ENCODE measurements at places on chromosomes 16 and 17.

- no peak for DNase-seq
Measured at GRCh38 chr17:73101031-73101430, 8.5 kb upstream of the SLC39A11 start.

DNA sequence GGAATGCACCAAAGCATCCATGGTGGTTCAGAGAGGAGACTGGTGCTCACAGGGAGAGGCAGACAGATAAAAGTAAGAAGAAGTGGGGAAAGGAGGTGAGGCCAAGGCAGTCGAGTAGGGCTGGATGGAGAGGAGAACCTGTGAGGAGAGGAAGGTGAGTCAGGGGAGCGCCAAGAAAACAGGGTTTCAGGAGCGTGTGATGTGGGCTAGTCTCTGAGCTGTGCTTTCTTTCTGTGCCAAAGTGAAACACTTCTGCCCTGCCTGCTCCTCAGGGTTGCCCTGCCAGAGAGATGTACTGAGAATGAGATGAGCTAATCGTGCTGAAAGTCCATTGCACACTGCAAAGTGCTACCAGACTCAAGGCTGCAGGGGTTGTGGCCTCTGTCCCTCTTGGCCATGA, 310.7 kb upstream of the CCL2 start:
- DNase-seq = no peak

DNA sequence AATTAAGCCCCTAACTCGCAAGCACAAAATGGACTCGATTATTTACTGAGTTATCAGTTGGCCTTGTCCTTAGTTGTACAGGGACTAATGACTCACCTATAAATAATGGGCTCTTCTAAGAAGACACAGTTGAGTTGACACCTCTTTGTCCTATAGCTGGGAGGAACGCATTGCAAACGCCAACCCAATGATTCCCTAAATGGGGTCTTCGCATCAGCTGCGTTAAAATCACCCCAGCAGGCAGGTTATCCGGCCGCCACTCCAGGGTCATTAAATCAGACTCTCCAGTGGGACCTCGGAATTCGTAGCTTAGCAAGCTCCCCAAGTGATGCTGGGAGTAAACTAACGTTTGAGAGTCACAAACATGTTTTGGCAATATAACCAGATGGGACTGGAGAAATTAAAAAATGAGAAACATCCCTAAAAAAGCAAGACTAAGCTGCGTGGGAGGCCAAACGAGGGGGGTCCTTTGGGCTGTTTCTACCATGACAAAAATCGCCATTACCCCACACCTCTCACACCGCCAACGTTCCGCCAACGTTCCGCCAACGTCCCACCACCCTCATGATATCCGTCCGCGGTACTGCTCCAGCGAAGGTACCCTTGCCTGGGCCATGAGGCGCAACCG, 932 bp upstream of the NFE2L1 start:
- no peak for DNase-seq

DNA sequence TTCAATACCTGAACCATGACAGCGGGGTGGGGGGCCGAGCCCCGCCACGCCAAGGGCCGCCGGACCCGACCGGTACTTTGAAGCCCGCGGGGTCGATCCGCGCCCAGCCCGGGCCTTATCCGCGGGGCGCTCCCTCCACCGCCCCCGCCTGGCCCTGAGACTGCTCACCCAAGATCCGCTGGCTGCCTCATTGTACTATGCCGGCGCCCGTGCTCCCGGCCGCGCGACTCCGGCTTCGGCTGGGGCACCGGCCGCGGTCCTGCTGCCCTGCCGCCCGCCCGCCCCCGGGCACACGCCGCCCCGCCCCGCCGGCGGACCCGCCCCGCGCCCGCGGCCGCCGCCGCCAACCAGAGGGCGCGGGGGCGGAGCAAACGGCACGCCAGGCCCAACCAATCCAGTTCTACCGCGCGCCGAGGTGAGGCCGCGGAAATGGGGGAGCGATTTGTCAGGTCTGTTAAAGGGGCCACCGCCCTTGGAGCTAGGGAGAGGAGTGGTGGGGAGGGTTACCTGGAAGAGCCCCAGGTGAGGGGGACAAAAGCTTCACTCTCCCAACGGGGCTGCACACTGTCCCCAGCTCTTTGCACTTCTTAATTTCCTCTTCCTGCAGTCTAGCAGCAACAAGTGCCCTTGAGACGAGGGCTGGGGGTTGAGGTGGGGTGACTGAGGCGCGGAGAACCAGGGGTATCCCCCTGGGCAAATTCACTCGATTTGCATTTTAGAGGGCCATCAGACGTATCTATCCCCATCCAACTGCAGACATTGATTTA, at the start of gene TEX2:
TSS of gene TEX2 (minus strand) at position 261 of the 767 bp plus-strand sequence. CDS start 49,043 bp downstream, outside the sequence.
- DNase-seq = peak; percentile 91

DNA sequence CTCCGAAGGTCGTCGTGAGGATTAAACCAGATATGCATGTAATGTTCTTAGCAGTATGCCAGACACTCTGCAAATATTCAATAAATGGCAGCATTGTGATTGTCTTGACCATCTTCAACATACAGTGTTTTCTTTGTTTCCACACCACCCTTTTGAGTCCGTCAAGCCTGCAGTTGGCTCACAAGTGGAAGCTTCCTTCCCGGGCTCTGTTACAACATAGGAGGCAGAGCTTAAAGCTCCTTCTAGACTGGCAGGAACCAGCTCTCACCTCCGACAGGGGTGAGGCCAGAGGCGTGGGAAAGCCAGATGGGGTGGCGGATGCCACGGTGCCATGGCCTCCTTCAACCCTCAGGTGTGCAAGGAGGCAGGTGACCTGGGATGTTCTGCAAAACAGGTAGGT, 138.3 kb downstream of the FOXL1 start:
- no peak for DNase-seq

- no peak for DNase-seq
Measured at GRCh38 chr17:33012522-33013033, 20.9 kb downstream of the SPACA3 start.

DNA sequence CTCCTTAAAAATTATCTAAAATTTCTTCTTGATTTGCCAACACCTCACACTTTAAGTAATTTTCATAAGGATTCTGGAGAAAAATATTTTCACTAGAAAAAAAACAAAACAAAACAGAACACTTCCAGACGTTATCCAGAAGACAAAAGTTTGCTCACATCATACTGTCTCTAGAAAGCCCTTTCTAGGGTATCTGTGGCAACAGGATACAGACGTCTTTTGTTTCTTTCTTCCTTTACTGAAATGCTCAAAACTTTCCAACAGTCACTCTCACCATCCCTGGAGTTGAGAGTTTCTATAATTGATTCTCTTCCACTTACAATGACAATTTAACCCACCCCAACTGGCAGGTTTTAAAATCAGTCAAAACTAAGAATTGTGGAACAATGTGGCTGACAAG, 2.6 kb downstream of the ZC3H7A start:
- DNase-seq = no peak

DNA sequence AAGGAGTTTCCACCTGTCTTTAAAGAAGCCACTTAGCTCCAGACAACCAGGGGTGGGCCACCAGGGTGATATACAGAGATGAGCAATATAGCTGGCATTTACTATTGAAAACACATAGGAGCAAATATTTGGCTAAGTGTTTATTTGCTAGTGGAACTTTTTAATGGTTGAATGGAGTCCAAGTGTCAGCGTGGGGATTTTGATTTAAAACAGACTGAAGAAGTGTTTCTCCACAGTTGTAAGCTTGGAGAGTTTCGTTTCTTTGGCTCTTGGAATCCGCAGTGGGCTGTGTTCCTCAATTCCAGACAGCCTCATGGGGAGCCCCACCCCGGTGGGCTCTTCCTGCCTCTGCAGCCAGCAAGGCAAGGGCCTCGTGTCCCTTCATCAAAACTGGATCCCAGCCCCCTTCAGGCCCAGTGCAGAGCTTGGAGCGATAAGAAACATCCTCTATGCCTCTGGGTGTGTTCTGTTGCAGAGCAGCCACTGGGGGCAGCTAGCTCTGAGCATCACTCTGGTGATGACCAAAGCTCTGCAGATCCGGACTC, 36.1 kb downstream of the NOG start:
- no peak for DNase-seq

DNA sequence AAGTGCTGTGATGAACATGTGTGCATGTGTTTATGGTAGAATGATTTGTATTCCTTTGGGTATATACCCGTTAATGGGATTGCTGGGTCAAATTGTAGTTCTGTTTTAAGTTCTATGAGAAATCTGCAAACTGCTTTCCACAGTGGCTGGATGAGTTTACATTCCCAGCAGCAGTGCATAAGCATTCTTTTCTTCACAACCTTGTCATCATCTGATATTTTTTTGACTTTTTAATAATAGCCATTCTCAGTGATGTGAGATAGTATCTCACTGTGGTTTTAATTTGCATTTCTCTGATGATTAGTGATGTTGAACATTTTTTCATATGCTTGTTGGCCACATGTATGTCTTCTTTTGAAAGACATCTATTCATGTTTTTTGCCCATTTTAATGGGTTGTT, 18.5 kb downstream of the CCL8 start:
- DNase-seq = no peak

- DNase-seq = no peak
Measured at GRCh38 chr16:80047842-80048241, 447.3 kb upstream of the MAF start.

DNA sequence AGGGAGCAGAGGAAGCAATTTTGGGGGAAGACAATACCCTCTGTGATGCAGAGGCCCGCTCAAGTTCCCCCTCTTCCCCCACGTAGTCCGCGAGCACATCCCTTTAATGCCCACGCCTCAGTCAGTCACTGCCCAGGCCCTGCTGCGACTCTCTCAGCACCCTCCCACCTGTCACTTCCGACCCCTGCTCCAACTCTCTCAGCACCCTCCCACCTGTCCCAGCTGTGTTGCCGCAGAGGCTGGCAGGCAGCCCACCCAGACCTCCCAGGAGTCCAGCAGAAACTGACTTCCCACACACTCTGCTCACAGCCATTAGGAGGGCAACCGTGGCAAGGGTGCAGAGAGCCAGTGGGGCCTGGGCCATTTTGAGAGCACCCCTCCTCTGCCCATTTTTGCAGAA, 92.7 kb downstream of the WSCD1 start:
- DNase-seq = no peak

DNA sequence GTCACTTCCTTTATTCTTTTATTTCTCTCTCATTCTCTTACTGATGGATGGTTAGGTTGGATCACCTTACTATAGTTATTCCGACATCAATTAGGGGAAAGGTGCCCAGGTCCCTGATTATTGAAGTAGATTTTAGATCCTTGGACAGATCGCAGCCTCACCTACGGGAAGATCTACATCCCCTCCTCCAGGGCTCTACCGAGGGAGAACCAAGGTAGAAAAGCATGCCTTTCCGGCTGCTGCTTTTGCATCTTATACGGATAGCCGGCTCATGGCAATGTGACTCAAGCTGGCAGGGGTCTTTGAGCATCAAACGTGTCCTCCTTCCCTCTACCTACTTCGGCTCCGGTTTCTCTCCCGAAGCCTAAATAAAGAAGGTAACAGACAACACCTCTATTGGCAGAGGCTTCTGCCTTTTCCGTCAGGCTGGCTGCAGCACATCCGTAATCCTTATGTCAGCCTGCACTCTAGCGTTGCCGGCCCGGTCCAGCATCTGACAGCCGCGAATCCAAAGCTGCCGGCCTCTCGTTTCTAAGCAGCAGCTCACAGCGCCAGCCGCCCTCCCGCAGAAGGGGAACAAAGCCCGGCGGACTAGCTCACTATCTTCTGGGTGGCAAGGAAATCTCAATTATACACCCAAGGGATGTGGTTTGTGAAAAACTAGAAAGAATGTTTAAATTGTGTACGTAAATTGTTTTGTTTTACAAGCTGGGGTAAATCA, 46.9 kb downstream of the IRX6 start:
- DNase-seq = no peak

DNA sequence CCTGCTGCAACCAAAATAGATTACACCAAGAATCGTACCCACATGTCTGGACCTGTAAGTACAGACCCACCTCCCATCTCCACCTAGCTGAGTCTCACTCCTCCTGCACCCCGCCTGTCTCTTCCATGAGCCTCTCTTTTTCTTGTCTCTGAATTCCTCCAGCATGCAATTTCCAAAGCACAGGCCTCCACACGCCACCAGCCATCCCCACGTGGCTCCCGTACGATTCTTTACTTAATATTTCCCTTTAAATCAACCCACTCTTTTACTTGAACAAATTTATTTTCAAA, 1.2 kb downstream of the RPH3AL start:
- DNase-seq = no peak

- DNase-seq = peak; percentile 56
Measured at GRCh38 chr16:29820271-29820701, at the start of gene MVP. MVP (plus strand) TSS chr16:29820462; CDS start chr16:29830550, 10,088 bp downstream.

GRCh38 chr16:53068423-53068833, 13.6 kb downstream of the CHD9 start:
- DNase-seq = no peak

GRCh38 chr17:11645426-11645825, 47.2 kb downstream of the DNAH9 start:
- no peak for DNase-seq

- no peak for DNase-seq
Measured at GRCh38 chr17:67467500-67468455, 90.7 kb downstream of the PITPNC1 start.

GRCh38 chr17:39894681-39895376, 23.6 kb downstream of the GSDMB start:
- no peak for DNase-seq

DNA sequence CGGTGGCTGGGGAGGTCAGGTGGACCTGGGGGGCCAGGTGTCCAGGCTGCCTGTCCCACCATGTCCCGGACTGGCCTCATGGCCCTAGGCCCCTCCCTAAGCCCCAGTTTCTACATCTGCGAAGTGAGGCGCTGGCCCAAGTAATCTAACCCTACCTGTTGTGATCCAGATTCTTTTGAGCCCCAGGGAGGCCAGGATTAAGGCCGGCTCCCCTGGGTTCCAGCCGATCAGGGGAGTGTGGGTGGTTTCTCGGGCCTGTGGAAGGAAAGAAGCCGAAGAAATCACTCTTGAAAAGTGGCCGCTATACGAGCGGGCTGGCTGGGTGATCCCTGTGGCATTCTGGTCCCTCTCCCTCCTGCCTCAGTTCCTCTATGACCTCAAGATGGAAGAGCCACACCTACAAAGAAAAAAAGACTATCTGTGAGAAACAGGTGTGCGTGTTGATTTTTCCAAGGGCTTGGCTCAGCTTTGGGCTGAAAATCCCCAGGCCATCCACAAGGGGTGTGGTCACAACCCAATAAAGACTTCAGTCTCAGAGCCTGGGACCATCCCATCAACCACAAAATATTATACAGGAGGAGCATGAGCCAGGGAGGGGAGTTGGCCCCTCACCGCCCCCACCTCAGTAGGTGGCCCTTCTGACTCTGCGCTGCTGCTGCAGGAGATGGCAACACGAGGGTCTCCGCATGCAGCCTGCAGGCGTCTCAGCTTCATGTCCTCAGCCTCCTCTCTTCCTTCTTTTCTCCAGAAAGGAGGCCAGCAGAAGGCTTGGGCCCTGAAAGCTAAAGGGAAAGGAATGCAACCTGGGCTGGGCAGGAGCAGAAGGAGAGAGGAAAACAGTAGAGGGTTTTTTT, 20.3 kb downstream of the GPR142 start:
- DNase-seq = no peak

- DNase-seq = no peak
Measured at GRCh38 chr16:88391144-88391850, 8.5 kb downstream of the ZNF469 start.

- DNase-seq = no peak
Measured at GRCh38 chr17:77829843-77830799, 128.4 kb upstream of the TNRC6C start.
